Foreskin keratinocyte (primary cell): ENCODE measurements at places on chromosomes 6 and 20. TPM values are rescaled to one million over a fixed set of nuclear protein-coding genes. Genes with fewer than 3 reads are reported as not detected.
A peak's percentile ranks its signal among the peaks of the same experiment; 100 is the strongest.

TBC1D22B gene
- total RNA-seq = 11.0 and 11.1 TPM in 2 replicates

BHLHE23 gene
- total RNA-seq = not detected in 2 replicates

PBOV1 gene
- total RNA-seq = not detected in 2 replicates

IMPG1 gene
- total RNA-seq = not detected in 2 replicates

ZFP64 gene
- 39.6 and 44.8 TPM in 2 replicates for total RNA-seq

HLA-DRB5 gene
- not detected in 2 replicates for total RNA-seq

BIRC7 gene
- total RNA-seq = not detected in 2 replicates

MACROD2 gene
- total RNA-seq = 0.67 and 0.68 TPM in 2 replicates

CTCFL gene
- total RNA-seq = not detected in 2 replicates

GSTA2 gene
- not detected in 2 replicates for total RNA-seq

TFAP2A gene
- 35.2 and 37.0 TPM in 2 replicates for total RNA-seq

FANCE gene
- 14.0 and 14.5 TPM in 2 replicates for total RNA-seq

SAPCD1 gene
- total RNA-seq = 2.4 and 3.1 TPM in 2 replicates

C4A gene
- total RNA-seq = 1.7 and 1.8 TPM in 2 replicates

DNA sequence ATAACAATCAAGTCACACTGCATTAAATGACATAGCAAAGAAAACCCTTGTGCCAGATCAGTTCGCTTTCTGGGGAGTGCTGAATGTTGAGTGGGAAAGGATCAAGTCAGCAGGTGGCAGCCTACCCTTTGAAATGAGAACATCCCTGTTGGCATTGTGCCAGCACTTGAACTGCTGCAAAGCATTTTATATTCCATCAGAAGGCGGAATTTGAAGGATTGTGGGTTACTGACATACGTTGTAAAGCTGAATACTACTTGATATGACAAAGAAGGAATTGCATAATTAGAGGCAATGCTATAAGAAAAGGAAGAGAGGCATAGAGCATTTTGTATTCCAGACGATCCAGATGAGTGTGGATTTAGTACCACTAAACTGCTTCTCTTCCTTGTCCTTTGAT, 26.5 kb downstream of the BCKDHB start:
- peak; percentile 39 for DNase-seq

DNA sequence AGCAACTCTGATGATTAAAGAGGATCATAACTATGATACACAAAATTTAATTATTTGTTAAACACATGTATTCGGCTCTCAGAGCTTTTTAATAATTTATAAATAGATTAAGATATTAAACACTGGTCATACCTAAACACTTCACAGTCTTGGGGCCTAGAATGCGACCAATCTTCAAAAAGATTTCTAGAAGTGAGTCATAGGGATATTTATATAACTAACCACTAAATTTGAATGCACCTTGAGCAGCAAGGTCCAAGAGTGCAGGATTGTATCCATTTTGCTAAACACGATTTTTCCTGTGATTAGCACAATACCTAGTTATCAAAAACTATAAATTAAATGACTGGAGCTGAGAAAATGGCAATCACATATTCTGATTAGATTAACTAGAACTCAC, 709.3 kb downstream of the EPHA7 start:
- DNase-seq = no peak

GRCh38 chr6:166611631-166612030, 15.4 kb downstream of the RPS6KA2 start:
- DNase-seq = no peak

- peak; percentile 69 for DNase-seq
Observed at GRCh38 chr6:90008908-90009501, 114.7 kb downstream of the GJA10 start.

- no peak for DNase-seq
Observed at GRCh38 chr6:32070814-32071543, 32.8 kb downstream of the CYP21A2 start.

DNA sequence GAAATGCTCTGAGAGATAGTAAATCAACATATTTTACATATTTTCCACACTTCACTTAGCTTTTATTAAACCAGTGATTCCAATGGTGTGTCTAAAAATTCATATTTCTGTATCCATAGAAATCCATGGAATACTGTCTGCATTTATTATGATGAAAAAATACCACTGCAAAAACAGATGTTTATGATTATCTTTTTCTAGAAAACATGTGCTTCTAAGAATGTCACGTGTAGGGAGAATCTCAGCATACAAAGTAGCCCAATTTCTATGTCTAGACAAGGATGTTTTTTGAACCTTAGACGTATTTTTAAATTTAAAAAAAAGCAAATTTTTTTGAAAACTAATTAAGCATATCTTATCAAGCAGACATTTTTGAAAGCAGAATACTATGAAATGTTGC, 622.4 kb downstream of the TENT5A start:
- DNase-seq = no peak

- no peak for DNase-seq
Observed at GRCh38 chr6:87879132-87879861, 168.3 kb upstream of the SPACA1 start.

- DNase-seq = no peak
Observed at GRCh38 chr6:113901482-113901881, 44.3 kb downstream of the MARCKS start.

GRCh38 chr20:47274401-47275108, 81.9 kb downstream of the ZMYND8 start:
- peak; percentile 74 for DNase-seq

DNA sequence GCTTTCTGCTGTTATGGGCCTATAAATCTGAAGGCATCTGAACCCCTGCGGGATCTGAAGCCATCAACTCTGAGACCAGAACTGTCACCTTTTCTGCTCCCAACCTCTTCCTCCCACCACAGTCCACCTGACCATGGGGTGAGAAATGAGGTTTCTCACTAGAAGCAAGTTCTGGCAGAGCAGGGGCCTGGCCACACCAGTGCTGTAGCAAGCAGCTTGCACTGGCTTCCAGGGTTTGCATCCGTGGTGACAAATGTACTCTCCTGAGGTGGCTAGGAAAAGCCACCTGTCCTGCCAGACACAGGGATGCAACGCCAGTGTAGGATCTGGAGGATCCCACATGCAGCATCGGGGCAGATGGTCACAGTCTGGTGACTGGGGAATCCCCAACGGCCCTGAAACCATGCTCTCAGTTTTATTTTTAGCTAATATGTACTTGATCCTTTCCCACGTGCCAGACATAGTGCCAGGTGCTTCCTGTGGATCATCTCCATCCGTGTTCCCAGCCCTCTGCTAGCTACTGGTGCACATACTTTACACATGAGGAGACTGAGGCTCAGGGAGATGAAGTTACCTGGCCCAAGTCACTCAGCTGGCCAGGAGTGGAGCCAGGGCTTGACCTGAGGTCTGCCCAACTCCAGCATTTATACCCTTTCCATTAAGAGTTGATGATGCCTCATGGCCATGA, 122.1 kb upstream of the SPACA1 start:
- no peak for DNase-seq

- DNase-seq = no peak
Observed at GRCh38 chr6:44009425-44010321, 117.6 kb downstream of the MRPL14 start.

- no peak for DNase-seq
Observed at GRCh38 chr6:52139985-52140680, 46.0 kb upstream of the IL17A start.

- DNase-seq = no peak
Observed at GRCh38 chr20:7137395-7138151, 370.1 kb downstream of the BMP2 start.

DNA sequence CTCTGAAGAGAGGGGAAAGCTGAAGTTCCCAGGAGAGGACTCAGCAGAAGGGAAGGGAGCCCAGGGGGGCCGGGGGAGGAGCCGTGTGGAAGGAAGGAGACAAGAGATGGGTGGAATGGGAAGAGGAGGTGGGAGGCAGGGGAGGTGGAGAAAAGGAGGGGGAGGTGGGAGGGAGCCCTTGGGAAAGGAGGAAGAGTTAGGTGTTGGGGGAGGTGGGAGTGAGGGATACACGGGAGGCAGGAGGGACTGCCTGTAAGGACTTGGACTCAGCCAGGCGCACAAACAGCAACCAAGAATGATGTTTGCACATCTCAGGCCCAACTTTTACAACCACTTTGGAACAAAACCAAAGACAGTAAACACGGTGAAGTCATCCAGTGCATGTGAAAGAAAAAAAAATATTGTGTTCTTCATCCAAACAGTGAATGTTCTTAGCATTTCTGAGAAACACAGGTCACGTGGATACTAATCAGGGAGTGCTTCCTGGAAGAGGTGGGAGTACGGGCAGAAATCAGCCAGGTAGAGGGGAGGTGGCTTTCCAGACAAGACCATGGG, 17.4 kb upstream of the LSM14B start:
- no peak for DNase-seq

DNA sequence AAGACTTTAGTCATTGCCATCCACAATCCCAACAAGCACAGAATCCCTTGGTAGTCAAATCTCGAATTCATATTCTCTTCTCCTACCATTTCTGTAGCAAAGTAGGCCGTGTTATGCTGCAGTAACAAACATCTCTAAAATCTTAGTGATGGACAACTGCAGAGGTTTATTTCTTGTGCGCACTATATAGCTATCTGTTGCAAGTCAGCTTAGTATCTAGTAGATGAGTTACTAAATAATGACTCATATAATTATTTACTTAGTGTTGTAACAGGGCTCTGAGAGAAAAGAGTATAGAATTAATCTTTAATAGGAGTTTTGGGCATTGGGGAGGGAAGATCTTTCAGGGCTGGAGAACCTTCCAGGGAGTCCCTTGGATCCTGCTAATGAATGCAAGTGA, 73.3 kb downstream of the CAP2 start:
- no peak for DNase-seq

GRCh38 chr6:130927305-130927704, 100.1 kb downstream of the SMLR1 start:
- peak; percentile 60 for DNase-seq

GRCh38 chr6:148502083-148502772, 159.6 kb downstream of the SASH1 start:
- DNase-seq = no peak

DNA sequence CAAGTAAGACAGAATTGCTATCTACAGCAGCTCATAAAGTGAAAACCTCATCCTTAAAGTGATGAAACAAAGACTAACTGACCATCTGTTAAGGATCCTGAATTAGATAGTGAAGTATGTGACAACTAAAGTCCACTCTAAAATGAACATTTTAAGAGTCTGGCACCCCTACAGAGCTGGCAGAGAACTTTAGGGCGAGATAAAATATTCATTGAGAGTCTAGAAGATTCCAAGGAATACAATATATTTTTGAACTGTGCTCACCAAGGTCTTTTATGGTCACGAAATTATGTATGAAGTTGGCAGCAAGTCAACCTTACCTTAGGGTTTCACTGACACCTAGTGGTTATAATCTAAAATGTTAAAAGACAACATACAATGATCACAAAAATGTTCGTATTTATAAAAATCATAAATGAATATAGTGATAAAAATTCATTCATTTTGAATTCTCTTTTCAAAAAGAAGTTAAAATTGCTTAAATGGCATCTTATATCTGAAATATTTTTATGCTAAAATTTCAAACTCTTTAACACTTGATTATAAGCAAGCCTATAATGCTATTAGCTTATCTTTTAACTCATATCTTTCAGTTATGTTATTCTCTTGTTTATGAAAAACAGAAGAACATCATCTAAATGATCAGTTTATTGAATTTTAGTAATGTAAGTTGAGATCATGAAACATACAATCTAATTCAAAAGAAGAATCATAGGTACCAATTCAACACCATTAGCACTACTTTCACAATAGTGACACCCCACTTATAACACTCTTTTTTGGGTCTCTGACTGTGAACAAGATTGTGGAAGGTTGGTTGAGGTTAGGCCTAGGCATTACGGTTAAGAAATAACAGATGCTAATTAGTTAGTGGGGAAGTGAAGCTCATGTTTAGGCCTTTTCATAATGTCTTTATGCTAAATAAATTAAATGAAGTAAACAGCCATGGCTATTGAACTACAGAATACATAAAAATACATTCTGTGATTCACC, 27.5 kb downstream of the RSPH3 start:
- no peak for DNase-seq

- DNase-seq = no peak
Observed at GRCh38 chr6:1849691-1850090, 240.0 kb downstream of the FOXC1 start.

- DNase-seq = no peak
Observed at GRCh38 chr6:70375882-70376281, 37.4 kb upstream of the FAM135A start.

GRCh38 chr20:35006009-35006408, 50.3 kb downstream of the MYH7B start:
- DNase-seq = no peak

DNA sequence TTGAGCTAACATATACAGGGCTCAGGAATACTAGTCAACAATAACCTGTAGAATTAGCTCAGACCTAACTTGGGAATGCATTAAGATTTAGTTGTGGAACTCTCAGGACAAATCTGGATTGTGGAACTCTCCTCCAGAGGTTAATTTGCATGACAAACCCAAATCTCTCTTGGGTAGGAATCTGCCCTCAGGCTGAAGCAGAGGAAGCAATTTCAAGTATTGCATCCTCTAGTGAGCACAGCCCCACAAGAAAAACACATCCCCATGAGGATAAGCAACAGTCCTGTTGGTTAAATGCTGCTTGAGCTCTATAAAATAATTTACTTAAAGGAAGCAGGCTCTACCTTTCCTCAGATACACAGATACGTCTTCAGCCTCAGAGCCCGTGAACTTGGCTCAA, 170.9 kb upstream of the STXBP5 start:
- DNase-seq = no peak

DNA sequence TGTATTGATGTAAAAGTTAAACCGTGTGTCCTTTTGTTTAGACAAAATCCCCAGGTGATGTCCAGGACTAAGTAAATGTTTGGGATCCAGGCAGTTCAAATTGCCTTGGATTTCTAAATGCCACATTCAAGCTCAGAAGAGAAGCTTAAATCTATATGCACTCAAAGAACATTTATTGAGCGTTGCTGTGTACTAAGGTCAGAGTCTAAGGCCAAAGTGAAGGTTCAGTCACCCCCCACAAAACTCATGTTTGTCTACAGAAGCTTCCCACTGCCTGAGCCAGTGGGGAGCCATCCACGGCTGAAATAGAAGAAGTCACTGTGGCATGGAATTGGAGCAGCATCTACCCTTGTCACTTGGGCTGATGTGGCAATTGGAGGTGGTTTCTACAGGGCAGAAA, 70.7 kb upstream of the INSM1 start:
- DNase-seq = no peak

DNA sequence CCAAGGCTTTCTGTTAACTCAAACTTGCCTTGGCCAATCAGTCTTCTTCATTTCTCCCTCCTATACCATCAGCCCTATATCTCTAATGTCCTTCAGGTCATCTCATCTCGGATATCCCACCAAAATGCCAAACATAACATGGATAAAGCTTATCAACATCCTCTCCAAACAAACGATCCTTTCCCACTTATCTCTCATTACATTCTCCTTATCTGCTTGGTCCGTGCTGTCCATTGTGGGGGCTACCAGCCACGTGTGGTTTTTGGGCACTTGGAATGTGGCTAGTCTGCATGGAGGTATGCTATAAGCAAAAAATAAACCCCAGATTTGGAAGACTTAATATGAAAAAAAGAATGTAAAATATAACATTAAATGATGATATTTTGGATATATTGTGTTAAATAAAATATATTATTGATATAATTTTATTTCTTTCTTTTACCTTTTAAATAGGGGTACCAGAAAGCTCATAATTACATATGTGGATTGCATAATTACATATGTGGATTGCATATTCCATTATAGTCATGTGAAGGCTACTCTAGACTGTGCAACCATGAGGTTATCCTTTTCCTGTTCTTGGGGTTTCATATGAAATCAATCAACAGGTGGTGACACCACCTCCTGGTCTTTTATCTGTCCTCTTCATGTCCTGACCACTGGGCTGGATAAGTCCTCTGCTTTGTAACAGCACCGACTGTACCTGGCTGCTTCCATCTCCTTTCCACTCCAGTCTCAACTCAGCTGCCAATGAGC, 123.0 kb downstream of the CD83 start:
- no peak for DNase-seq
